Posterior cingulate gyrus (tissue), 11 donors: ENCODE measurements at places on chromosomes 3 and 15.

DNA sequence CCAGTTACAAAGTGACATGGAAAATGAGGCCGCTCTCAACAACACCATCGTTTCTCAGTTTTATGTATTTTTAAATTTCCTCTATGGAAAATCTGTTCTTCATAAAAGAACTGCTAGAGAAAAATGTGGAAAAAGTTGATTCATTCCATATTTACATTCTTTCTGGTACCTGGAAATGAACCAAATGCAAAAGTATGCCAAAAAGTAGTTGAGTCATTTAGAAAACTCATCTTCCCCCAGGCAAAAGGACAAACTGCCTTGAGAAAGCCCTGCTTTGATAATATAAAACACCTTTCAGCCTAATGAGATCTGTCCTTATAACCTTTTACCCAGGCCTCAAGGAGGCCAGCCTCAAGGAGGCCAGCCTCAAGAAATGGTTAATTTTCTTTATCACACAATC, 283.0 kb upstream of the VEPH1 start:
- DNase-seq: no peak

DNA sequence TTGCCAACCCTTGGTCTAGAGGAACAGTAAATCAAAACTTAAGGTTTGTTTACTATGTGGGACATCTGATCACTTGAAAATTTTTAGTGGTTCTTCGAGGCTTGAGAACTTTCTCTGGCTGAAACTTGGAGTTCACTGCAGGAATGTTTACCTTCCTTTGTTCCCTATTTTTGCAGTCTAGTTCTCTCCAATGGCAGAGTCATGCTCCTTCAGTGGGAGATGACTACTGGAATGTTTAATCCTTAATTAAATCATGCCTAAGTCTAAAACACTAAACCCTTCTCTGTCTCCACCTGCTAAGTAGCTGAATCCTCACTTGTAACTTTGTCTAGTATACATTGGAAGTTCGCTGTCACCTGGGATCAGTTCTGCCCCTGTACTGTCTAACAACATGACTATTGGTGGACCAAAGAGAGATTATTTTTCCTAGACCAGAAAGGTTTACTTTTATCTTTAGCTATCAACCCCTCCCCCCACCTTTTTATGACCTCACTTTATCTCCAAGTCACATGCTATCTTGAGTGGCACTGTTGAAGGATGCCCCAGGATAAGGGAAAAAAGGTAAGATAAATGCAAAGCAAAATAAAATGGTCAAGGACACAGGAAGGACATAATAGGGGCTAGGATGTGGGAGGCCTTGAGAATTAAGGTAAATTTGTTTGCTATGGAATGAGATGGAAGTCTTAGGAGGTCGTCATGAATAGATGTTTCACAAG, 1.2 kb upstream of the ZNF609 start:
- no peak for DNase-seq

GRCh38 chr3:71348001-71348632, 235.4 kb downstream of the FOXP1 start:
- DNase-seq: no peak

DNA sequence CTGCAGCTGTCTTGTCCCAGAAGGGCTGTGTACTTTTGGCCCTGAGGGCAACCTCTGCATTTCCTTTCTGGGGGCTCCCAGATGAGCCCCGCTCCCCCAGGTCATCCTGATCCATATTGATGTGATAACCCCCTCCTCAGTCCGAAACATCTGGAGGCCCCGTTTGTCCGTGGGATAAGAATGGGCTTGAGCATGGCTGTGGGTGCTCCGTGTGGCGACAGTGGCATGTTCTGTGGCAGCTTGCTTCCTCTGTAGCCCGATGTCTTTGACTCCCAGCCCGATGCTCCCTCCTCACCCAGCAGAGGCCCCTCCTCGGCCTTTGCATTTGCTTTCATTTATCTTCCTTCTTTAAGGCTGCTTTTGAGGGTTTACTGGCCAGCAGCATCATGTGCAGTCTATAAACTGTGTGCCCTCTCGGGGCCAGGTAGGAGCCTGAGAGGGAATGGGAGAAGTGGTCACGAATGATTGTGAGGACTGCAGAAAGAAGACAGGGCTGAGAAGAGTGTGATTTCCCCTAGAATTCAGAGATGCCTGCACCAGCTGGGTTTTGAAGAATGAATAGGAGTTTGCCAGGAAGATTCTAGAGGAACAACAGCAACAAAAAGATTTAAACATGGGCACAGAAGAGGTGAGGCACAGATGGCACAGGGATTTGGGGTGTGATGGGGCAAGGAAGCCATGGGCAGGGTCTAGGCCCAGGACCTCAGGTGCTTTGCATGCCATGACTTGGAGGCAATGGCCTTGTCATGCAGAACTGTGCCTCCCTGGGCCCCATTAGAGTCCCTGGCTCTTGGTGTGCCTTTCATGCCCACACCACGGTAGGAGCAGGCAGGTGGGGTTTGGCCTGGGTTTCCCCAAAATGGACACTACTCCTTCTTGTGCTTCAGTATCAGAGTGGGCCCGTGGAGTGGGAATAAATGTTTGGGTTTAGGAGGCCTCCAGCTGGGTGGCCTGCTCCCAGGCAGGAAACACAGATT, 34.2 kb downstream of the APBA2 start:
- DNase-seq: peak; percentile 4

- peak; percentile 98 for DNase-seq
Observed at GRCh38 chr15:64702816-64703631, 72.4 kb downstream of the RBPMS2 start.
